GM13976 (cell line): ENCODE measurements at places on chromosomes 2 and 18.

GRCh38 chr2:23359631-23360567 lies 25.1 kb upstream of the KLHL29 start:
- no peak for DNase-seq

DNA sequence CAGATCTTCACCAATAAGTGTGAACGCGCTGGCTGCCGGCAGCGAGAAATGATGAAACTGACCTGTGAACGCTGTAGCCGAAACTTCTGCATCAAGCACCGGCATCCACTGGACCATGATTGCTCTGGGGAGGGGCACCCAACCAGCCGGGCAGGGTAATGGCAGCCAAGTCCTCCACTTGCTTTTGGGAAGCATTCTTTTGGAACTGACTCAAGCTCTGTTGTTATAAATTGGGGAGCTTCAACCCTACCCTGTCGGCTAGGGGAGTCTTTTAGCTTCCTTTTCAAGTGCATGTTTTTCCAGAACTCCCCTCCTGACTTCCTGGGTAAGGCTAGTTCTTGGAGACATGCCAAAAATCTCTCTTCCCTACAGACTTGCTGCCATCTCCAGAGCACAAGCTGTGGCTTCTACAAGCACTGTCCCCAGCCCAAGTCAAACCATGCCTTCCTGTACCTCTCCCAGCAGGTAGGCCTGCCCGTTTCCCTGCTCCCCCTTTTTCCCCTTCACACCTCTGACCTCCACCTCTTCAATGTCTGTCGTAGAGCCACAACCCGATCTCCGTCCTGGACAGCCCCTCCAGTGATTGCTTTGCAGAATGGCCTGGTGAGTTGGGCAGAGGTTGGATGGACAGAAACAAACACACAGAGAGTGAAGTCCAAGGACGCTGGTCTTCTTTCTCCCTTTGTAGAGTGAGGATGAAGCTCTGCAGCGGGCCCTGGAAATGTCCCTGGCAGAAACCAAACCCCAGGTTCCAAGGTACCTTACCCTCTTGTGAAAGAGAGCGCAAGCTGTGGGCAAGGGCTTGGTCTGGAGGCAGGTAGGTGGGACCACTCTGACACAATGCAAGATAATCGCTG lies 1.5 kb downstream of the ZFAND2B start:
- DNase-seq: no peak

DNA sequence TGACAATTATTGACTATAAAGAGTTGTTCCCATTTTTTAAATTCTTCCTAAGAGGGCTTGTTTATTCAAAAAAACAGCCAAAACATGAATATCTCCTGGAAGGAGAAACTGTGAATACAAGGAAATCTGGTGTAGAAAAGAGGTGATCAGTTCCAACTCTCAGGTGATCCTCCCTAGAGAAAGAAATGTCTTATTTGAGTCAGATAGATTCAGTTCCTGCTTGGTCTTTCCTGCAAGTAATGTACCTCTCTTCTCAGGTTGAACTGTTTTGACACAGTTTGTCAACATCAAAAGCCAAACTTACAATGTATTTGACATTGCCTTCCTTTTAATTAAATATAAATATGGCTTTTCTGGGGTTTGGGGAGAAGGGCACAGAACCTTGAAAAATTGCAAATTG lies 567.4 kb downstream of the ARHGAP15 start:
- DNase-seq: no peak

DNA sequence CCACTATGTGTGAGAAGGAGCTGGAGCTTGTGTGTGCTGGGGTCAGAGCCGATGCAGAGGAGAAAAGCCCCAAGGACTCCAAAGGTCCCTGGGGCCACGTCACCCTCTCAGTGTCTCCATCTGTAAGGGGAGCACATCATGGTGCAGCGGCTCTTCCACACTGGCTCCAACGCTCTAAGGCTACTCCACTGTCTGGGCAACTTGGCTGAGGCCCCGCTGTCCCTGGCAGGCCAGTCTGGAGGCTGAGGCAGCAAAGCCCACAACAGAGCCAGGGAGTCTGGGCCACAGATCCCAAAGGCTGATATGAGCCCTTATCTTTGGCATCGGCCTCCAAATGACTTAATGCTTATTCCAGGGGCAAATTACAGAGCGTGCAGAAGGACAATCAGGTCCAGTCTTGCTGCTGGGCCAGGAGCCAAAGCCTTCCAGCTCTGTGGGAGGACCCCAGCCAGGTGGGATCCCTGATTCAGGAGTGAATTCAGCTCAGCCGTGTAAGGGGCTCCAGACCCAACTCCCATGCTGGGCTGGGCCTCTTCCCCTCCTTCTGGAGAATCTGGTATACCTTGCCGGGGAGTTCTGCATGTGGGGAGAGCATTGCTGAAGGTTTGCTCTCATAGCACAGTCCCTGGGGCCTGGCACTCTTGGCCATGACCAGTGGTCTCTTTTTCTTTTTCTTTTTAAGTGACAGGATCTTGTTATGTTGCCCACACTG lies 1.8 kb upstream of the DUSP2 start:
- DNase-seq: no peak

- no peak for DNase-seq
Measured at GRCh38 chr2:134791616-134792015, 46.8 kb upstream of the ACMSD start.

DNA sequence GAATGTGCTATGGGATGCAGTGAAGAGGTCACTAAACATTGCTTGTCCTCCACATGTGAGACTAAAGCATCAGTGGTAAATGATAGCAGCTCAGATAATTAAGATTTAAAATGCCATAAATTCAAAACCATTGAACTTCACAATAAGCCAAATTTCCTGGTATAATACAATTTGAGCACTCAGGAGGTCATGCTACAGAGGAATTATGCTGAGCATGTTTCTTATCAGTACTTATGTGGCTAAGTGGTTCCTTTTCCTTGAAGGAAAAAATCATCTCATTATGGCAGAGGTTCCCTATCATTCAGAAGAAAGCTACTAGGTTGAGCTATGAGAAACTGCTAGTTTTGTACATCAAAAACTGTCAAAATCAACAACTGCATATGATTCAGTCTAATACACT lies 156.6 kb downstream of the AGPS start:
- no peak for DNase-seq
